Tracheal epithelial cell (primary cell): ENCODE measurements at places on chromosomes 4 and X. TPM values are rescaled to one million over a fixed set of nuclear protein-coding genes. Genes with fewer than 3 reads are reported as not detected.

FGG gene
- total RNA-seq, result 0.21 TPM in 1 of 2 replicates, not detected in the other

PROM1 gene
- total RNA-seq, result 0.21 and 12.3 TPM in 2 replicates

GAGE1 gene
- not detected in 2 replicates for total RNA-seq

SLC25A6 gene
- 207 and 255 TPM in 2 replicates for total RNA-seq

SORBS2 gene
- 1.5 and 3.1 TPM in 2 replicates for total RNA-seq

TAF7L gene
- 0.21 and 0.24 TPM in 2 replicates for total RNA-seq

ZXDA gene
- total RNA-seq, result 7.0 and 8.0 TPM in 2 replicates

CCNB3 gene
- total RNA-seq, result under 0.01 TPM in 1 of 2 replicates, not detected in the other

ARX gene
- not detected in 2 replicates for total RNA-seq

COL4A5 gene
- 71.8 and 80.7 TPM in 2 replicates for total RNA-seq

NKX6-1 gene
- total RNA-seq, result not detected in 2 replicates

CSAG3 gene
- not detected in 2 replicates for total RNA-seq

MUC7 gene
- not detected in 2 replicates for total RNA-seq

MSX1 gene
- 0.24 TPM in 1 of 2 replicates, not detected in the other for total RNA-seq

LRIT3 gene
- total RNA-seq, result 0.21 TPM in 1 of 2 replicates, not detected in the other

SOX3 gene
- total RNA-seq, result not detected in 2 replicates

POU3F4 gene
- total RNA-seq, result not detected in 2 replicates

MID2 gene
- 26.3 and 31.5 TPM in 2 replicates for total RNA-seq

NIPAL1 gene
- total RNA-seq, result 7.2 and 10.8 TPM in 2 replicates

TMPRSS11A gene
- under 0.01 TPM in 1 of 2 replicates, not detected in the other for total RNA-seq

SOD3 gene
- total RNA-seq, result 0.64 and 1.9 TPM in 2 replicates

NXF2B gene
- not detected in 2 replicates for total RNA-seq

CCDC120 gene
- total RNA-seq, result 1.2 and 1.3 TPM in 2 replicates

STK32B gene
- 0.43 and 1.9 TPM in 2 replicates for total RNA-seq

PITX2 gene
- total RNA-seq, result not detected in 2 replicates

ELF4 gene
- total RNA-seq, result 14.3 and 17.8 TPM in 2 replicates

CDX4 gene
- total RNA-seq, result not detected in 2 replicates

GAGE12H gene
- total RNA-seq, result not detected in 2 replicates

FAT1 gene
- 269 and 521 TPM in 2 replicates for total RNA-seq

ACE2 gene
- total RNA-seq, result under 0.01 and 0.24 TPM in 2 replicates

XK gene
- total RNA-seq, result 0.72 and 0.85 TPM in 2 replicates

AMBN gene
- total RNA-seq, result not detected in 2 replicates

ARHGAP36 gene
- not detected in 2 replicates for total RNA-seq

GAGE12J gene
- total RNA-seq, result not detected in 2 replicates

SLC6A14 gene
- total RNA-seq, result 6.7 and 16.0 TPM in 2 replicates

TKTL2 gene
- not detected in 2 replicates for total RNA-seq

DDX60 gene
- 4.9 and 14.0 TPM in 2 replicates for total RNA-seq

SRPK3 gene
- total RNA-seq, result under 0.01 and 0.43 TPM in 2 replicates

ALPK1 gene
- total RNA-seq, result 9.2 and 15.8 TPM in 2 replicates

CSTF2 gene
- 11.7 and 19.0 TPM in 2 replicates for total RNA-seq

EFHC2 gene
- total RNA-seq, result 0.24 and 0.43 TPM in 2 replicates

PRKG2 gene
- 1.2 and 5.5 TPM in 2 replicates for total RNA-seq

CT45A6 gene
- total RNA-seq, result not detected in 2 replicates

FAM47E gene
- 1.3 TPM in 1 of 2 replicates, not detected in the other for total RNA-seq

ZCCHC12 gene
- not detected in 2 replicates for total RNA-seq

MXRA5 gene
- total RNA-seq, result 0.85 and 1.7 TPM in 2 replicates
